HuH-7.5 (cell line): ENCODE measurements at places on chromosomes 3 and 15.
A peak's percentile ranks its signal among the peaks of the same experiment; 100 is the strongest.

DNA sequence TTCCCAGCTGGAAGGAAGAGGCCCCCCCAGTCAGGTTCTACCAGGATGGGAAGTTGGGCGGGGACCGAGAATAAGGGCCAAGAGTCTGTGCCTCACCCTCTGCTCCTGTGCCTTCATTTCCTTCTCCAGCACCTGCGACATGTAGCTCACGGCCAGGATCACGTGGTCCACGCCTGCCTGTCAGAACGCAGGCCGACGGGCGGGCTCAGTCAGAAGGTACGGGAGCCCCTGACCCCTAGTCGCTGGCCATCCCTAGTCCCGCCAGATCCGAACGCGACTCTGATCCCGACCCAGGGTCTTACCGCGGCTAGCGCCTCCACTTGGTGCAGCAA lies 489 bp downstream of the GMPPB start:
- peak; percentile 55 for DNase-seq

DNA sequence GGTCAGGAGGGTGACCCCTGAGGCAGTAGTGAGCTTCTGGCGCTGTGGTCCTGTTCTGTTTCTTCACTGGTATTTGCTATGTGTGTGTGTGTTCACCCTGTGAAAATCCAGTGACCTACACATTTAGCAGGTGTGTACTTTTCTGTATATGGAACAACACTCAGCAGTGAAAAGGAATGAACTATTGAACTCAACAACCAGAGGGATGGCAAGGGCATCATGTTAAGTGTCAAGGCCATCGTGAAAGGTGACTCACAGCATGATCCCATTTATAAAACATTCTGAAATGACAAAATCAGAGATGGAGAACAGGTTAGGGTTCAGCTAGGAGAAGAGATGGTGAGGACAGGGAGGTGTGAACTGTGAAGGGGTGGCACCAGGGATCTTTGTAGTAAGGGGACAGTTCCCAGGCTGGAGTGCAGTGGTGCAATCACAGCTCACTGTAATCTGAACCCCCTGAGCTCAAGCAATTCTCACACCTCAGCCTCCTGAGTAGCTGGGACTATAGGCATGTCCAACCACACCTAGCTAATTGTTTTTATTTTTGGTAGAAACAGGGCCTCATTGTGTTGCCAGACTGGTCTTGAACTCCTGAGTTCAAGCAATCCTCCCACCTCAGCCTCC lies 10.0 kb upstream of the RAB43 start:
- no peak for DNase-seq

DNA sequence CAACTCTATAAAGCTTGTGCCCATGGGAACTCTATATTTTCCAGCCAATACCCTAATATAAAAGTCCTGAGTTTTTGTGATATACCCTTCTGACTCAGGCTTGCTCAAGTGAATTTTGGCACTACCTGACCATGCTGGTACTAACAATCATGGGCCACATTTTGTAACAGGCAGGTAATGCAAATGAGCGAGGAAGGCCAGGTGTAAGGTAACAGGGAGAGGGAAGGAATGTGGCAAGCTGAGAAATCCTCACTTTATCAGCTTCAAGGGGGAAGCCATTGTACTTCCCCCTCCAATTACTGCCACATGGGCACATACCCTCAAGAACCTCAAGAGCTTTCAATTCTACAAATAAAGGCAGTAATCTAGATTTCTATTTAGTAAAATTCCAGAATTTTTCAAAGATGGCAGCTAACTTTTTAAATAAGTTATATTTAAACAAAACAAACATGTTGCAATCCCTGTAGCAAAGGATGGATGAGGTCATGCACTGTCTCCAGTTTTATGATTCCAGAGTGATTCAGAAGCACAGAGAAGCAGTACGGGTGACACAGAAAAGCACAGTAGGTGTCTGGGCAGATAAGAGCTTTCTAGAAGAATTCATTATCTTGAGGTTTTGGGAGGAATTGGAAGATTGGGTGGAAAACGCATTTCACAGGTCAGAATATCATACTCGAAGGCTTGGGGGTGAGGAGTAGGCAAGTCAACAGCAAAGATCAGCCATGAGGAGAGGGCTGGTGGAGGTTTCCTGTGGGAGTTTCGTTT lies 87.6 kb downstream of the FOXP1 start:
- no peak for DNase-seq

- no peak for DNase-seq
Measured at GRCh38 chr15:67786646-67787045, 38.7 kb upstream of the SKOR1 start.

DNA sequence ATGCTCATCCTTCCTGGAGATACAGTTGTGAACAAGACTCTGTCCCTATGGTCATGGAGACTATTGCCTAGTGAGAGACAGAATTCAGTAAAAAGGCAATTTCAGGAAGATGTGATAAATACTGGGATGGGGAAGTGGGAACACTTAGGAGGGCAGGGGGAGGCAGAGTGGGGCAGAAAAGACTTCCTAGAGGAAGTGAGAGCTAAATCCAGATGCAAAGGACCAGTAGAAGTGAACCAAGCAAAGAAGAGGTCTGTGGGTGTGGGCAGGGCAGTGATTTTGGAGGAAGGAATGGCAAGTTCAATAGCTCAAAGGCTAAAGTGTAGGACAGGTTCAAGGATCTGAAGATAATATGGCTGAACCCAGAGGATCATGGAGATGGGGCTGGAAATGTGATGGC lies 68.9 kb downstream of the CD200R1L start:
- DNase-seq = no peak

GRCh38 chr3:69774029-69774428 lies 34.8 kb downstream of the MITF start:
- no peak for DNase-seq

DNA sequence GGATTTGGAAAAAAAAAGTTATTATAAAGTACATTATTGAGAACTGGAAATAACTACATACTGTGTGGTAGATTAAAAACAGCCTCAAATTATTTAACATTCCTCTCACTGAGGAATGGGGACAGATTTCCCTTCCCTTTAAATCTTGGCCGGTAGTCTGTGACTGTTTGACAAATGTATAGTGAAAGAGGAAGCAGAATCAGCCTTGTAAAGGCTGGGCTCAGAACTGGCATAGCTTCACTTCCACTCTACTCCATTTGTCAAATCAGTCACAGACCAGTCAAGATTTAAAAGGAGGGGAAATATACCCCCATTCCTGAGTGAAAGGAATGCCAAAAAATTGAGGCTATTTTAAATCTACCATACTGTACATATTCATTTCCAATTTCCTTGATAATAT lies 18.2 kb upstream of the B4GALT4 start:
- no peak for DNase-seq

DNA sequence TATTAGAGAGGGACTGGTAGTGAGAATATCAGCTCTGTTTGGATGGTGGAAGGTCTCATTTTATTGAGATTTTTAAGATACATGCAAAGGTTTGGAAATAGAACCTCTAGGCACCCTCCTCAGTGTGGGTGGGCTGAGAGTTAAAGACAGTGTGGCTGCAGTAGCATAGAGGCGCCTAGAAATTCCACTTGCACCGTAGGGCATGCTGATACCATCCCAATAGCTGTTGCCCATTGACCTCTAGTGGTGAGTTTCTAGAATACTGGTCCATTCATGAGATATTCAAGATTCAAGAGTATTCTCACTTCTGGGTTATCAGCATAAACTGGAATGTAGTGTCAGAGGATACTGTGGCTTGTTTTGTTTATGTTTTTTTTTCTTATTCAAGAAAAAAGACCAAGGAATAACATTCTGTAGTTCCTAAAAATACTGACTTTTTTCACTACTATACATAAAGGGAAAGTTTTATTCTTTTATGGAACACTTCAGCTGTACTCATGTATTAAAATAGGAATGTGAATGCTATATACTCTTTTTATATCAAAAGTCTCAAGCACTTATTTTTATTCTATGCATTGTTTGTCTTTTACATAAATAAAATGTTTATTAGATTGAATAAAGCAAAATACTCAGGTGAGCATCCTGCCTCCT lies 87.2 kb downstream of the TGFBR2 start:
- DNase-seq = peak; percentile 29

GRCh38 chr3:34279901-34280300 lies 481.5 kb downstream of the PDCD6IP start:
- no peak for DNase-seq

DNA sequence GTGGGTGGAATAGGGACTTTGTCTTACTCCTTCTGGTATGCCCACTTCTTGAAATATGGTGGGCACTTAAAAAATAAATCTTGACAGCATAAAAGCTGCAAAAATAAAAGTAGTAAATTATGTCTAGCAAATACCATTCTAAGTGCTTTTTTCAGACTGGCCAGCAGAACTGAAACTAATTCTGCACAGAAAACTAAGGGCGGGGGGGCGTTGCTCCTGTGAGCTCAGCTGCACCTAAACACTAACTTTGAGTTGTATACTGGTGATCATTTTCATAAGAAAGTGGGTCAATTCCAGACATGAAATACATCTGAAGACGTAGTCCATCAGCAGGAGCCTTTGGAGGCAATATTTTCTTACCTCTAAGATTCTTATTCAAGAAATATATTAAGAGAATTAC lies 114.8 kb downstream of the WDR76 start:
- DNase-seq = no peak

DNA sequence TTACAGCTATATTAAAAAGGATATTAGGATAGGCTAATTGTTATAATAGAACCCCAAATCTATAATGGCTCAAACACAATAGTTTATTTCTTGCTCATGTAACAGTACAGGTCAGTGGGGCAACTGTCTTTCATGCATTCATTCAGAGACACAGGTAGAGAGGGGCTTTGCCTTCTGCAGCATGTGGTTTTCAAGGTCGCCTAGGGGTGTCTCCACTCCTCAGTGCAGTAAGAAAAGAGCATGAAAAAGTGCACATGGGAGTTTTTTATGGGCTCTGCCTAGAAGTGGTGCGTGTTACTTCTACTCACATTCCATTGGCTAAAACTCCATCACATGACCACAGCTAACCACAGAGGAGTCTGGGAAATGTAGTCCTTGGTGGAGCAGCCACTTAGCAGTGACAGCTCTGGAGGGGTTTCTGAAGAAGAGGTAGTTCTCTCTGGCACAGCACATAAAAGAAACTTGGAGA lies 1.8 kb downstream of the ZBTB38 start:
- peak; percentile 29 for DNase-seq
